Vagina (tissue), 2 donors: ENCODE measurements at places on chromosomes 4 and X.

GRCh38 chr4:18138076-18138665 is 116.6 kb upstream of the LCORL start:
- no peak for DNase-seq

- DNase-seq: no peak
These were observed 639 bp upstream of the PI4K2B start for GRCh38 chr4:25233194-25233593.

GRCh38 chr4:36930562-36931111 is 313.9 kb upstream of the NWD2 start:
- no peak for DNase-seq

DNA sequence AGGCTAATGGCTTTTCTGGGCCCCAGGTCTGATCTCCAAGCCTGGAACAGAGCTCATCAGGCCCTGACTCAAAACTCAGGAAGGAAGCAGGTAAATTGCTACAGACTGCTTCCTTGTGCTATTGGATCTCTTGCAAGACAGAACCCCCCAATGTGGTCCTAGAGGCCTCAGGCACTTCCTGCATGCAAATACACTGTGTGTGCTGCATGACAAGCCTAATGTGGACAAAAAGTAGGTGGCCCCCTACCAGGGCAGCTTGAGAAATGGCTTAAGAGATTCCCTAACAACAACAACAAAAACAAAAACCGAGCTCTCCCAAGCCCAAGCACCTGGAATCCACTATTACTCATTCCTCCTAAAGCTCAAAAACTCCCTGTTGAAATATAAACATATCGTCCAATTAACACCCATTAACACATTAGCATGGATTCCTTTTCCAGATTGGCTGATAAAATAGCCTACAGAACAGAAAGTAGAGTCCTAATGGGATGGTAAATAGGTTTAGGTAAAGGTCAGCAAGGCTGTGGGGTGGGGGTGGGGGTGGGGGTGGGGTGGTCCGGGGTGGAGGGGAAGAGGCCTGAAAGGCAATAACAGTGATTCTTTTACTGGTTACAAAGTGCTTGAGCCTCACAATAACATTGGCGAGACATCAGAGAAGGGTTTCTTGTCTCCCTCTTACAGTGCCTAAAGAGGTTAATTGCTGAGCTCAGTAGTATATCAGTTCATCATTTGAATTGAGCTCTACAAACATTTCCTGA is 24.1 kb upstream of the FGF16 start:
- no peak for DNase-seq

DNA sequence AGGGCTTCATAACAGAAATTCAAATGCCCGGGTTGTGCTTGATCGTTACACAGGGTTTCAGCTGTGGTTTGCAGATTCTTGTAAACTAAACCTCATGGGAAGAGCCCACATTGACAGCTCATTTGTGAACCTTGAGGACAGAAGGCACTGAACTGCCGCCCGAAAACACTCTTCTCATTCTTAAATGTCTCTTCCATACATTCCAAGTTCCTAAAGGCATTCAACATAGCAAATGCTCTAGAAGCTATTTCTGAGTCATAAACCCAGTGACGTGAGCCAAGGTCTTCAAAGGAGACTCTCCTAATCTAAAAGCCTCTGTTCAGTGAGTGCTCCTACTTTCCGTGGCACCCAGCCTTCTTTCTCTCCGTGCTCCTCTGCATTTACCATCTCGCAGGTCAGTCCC is 737.8 kb upstream of the FRG1 start:
- DNase-seq: no peak

DNA sequence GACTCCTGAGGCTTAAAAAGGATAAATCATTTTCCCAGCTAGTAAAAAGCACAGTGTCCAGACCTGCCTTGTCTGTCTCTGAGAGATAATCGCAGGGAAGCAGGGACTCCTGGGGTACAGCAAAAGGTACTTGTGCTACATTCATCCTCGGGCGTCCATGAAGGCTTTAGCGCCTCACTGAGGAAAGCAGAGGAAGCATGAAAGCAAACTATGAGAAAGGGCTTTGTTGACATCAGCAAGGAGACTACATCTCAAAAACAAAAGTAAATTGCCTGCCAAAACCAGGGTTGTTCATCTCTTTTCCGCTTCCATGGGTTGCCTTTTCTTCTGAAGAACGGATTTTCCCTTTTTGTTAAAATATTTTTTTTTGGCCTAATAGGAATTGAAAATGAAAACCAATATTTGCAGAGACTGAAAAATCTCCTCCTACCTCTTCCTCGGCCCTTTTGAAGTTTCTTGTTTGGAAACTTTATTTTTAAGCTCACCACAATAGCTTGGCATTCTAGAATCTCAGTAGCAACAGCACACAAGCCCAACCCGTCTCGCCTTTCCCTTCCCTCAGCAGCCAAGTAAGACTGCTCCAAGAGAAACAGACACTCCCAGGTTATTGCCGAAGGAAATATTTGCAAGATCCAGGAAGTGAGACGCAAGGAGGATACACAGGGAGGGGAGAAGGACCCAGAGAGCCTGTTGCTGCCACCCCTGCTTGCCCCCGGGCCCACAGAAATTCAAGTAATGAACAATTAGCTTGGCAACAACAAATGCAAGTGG is 148.3 kb upstream of the DGKK start:
- DNase-seq: no peak

GRCh38 chr4:176794651-176795050 is 1.9 kb upstream of the VEGFC start:
- DNase-seq: no peak

DNA sequence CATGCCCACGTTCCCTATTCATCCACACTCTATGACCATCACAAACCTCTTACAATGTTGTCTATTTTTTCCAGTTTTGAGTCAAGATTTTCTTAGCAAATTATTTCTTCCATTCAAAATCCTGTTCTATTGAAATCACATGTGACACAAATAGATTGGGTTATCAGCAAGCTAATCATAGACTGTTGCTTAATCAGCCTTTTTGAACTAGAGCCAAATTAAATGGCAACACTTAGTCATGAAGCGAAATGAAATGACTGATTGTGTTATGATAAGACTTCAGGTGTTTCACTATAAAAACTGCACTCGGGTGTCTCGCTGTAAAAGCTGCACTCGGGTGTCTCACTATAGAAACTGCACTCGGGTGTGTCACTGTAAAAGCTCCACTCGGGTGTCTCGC is 890.0 kb upstream of the FRG1 start:
- no peak for DNase-seq

- DNase-seq: no peak
These were observed 37.3 kb upstream of the HPSE start for GRCh38 chr4:83371936-83372335.
